Spinal cord (tissue), 10 donors: ENCODE measurements at places on chromosomes 6 and 20. TPM values are rescaled to one million over a fixed set of nuclear protein-coding genes. Genes with fewer than 3 reads are reported as not detected.

Gene LY6G6D
- 6.6 TPM for total RNA-seq

Gene CCDC28A
- total RNA-seq = 14.9 TPM

Gene PXT1
- total RNA-seq = 0.10 TPM

Gene OPRL1
- total RNA-seq = 13.9 TPM

Gene ZC3H12D
- total RNA-seq = 1.2 TPM
